ENCODE measurements at places on chromosomes 7 and 10. TPM values are rescaled to one million over a fixed set of nuclear protein-coding genes. Genes with fewer than 3 reads are reported as not detected.

GRCh38 chr10:91745090-91745831, 53.0 kb upstream of the TNKS2 start:
- DNase-seq, result no peak

TUBAL3 gene
- total RNA-seq, result 0.11 TPM

PNLIPRP1 gene
- total RNA-seq, result not detected

SH2B2 gene
- 0.86 TPM for total RNA-seq

PDLIM1 gene
- 46.5 TPM for total RNA-seq

DTX2 gene
- 5.1 TPM for total RNA-seq

DNA sequence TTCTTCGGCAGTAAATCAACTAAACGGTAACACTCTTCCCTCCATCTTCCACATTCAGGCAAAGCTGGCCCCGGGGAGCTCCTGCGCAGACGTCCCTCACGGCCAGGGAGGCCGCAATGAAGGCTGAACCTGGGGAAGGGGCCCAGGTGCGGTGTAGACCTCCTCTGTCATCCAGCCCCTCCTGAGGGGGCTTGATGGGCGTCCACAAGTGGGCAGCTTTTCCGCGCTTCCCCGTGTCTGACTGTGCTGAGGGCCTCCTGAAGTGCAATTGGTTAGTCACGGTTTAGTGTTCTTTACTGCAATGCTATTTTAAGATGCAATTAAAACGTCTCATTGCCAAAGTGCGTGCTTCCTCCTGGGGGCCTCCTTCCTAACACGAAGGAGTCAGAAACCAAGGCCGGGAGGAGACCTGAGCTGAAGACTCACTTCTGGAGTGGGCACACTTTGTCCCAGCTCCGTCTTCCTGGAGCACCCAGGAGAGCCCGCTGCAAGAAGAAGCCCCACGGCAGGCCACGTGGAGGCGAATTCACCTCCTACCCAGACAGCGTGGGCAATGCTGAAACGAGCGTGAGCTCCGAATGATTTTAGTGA, 173.3 kb downstream of the ELFN1 start:
- DNase-seq, result no peak

WEE2 gene
- not detected for total RNA-seq

- DNase-seq, result no peak
These were observed 87.3 kb downstream of the FANK1 start for GRCh38 chr10:125983656-125984055.

GRCh38 chr7:119929891-119930290, 343.1 kb upstream of the KCND2 start:
- DNase-seq, result no peak

DNA sequence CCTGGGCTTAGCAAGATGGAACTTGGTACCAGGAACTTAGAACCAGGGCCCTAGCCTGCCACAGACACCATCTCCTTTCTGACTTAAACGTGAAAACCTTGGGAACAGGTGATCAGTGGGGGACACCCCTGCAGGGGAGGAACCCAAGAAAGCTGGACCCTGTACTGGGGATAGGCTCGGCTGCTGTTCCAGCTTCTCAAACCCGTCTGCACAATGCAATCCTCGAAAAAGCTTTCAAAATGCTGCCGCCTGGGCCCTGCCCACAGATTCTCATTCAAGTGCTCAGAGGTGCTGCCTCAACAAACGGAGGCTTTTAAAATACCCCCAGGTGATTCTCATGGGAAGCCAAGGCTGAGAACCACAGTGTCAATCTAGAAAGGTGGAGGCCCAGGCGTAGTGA, 169.7 kb downstream of the ARHGAP21 start:
- no peak for DNase-seq

GRCh38 chr10:110977662-110978061, 58.3 kb downstream of the SHOC2 start:
- DNase-seq, result no peak

GRCh38 chr7:133642907-133643306, 390.0 kb downstream of the EXOC4 start:
- no peak for DNase-seq

GRCh38 chr7:41824284-41824683, 121.4 kb upstream of the INHBA start:
- no peak for DNase-seq

DNA sequence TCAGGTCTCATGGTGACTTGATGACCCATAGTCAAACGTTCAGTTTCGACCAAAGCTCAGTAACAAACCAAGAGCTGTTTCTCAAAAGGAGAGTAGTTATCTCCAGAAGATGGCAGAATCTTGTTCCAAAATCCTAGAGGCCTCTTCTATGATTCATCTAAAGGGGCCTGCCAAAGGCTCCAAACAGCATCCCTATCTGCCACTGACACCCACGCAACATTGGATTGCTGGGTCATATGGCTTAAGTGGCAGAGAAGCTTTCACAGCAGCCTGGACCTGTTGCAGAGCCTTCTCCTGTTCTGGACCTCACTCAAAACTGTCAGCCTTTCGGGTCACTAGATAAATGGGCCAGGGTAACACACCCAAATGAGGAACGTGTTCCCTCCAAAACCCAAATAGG, 54.0 kb upstream of the LRRC18 start:
- no peak for DNase-seq

DNA sequence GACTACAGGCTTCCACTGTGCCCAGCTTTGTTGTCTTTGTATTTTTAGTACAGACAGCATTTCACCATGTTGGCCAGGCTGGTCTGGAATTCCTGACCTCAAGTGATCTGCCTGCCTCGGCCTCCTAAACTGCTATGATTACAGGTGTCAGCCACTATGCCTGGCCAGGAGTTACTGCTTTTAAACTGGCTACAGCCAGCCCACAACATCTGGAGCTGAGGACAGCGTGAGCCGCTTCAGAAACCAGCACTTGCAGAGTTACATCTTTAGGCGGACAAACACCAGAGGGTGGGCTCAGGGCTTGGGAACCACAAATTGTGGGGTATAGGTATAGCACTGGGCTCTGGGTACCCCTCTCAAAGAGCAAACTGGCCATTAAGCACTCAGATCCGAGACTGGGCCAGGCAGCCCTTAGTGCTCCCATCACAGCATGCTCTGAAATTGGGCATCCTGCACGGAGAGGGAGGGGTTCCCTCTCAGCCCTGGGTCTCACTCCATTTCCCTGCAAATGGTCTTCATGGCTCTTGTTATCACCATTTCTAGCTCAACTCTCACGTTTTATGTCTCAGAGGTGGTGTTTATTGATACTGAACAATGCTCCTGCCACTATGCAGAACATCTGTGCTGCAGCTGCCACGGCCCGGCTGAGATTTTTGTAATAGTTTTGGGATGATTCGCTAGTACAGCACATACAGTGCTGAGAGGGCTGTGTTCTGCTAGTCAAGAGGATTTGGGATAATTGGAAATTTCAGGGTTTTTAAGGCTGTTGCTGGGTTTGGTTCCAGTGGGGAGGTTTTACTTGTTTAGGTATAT, 146.4 kb upstream of the LYZL2 start:
- no peak for DNase-seq

GRCh38 chr10:62194924-62195674, 73.5 kb downstream of the RTKN2 start:
- DNase-seq, result no peak

- DNase-seq, result no peak
These were observed 110.0 kb downstream of the HGF start for GRCh38 chr7:81659697-81660395.

MTPN gene
- total RNA-seq, result 153 TPM

GRCh38 chr10:80855348-80855971, 317.8 kb downstream of the SH2D4B start:
- no peak for DNase-seq

DNA sequence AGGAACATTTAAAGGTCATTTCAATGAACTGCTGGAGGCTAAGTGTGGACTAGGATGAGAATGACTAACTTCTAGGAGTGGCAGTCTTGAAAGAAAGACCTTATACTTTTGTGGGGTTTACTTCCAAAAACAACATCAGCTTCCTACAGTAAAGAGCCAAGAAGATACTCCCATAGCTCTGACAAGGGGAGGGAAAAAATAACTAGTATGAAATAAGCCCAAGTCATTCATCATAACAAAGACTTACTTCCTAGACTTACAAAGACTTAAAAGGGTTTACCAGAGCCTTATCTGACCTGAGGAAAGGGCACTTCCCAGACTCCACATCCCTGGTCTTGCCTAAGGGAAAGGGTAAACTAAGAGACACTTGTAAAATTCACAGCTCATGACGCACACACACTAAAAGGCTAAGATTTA, 31.7 kb downstream of the ARHGAP12 start:
- DNase-seq, result peak; percentile 78

DNA sequence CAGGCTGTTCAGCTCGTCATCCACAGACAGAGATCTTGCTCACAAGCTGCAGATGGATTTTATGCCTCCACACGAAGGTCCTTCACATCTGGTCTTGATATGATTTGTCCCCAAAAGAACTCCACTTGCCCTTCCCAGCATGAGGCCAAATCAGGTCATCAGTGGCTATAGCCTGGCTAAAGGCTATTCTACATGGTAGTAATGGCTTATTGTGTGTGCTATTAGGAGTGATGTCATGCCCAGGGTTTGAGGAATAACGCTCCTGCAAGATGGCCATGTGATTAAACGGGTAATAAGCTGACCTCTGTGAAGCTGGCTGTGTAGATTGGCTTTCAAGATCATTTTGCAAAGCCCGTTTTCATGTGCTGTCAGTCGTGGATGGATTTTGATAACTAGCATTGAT, 313.8 kb downstream of the FRMD4A start:
- no peak for DNase-seq

DNA sequence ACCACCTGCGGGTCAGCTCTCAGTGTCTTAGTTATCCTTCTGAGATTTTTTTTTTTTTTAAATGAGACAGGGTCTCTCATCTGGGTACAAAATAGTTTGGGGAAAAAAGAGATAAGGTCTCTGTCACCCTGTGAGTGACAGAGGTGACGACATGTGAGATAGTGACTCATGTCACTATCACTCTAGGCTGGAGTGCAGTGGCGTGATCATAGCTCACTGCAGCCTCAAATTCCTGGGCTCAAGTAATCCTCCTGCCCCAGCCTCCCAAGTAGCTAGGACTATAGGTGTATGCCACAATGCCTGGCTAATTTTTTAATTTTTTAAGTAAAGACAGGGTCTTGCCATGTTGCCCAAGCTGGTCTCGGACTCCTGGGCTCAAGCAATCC, 10.4 kb downstream of the BLVRA start:
- no peak for DNase-seq

FAM241B gene
- not detected for total RNA-seq

GRCh38 chr10:25226775-25227682, 52.2 kb downstream of the GPR158 start:
- peak; percentile 4 for DNase-seq

GRCh38 chr7:47814905-47815613, 133.2 kb downstream of the PKD1L1 start:
- DNase-seq, result no peak

GRCh38 chr7:93884541-93884940, 6.0 kb downstream of the TFPI2 start:
- DNase-seq, result no peak

- no peak for DNase-seq
These were observed 76.0 kb downstream of the USP6NL start for GRCh38 chr10:11535346-11535959.

NRCAM gene
- 87.2 TPM for total RNA-seq

SMKR1 gene
- total RNA-seq, result 0.63 TPM
